ENCODE measurements at places on chromosomes 7 and 10.

GRCh38 chr7:132590162-132590561 lies 13.9 kb upstream of the PLXNA4 start:
- no peak for DNase-seq

DNA sequence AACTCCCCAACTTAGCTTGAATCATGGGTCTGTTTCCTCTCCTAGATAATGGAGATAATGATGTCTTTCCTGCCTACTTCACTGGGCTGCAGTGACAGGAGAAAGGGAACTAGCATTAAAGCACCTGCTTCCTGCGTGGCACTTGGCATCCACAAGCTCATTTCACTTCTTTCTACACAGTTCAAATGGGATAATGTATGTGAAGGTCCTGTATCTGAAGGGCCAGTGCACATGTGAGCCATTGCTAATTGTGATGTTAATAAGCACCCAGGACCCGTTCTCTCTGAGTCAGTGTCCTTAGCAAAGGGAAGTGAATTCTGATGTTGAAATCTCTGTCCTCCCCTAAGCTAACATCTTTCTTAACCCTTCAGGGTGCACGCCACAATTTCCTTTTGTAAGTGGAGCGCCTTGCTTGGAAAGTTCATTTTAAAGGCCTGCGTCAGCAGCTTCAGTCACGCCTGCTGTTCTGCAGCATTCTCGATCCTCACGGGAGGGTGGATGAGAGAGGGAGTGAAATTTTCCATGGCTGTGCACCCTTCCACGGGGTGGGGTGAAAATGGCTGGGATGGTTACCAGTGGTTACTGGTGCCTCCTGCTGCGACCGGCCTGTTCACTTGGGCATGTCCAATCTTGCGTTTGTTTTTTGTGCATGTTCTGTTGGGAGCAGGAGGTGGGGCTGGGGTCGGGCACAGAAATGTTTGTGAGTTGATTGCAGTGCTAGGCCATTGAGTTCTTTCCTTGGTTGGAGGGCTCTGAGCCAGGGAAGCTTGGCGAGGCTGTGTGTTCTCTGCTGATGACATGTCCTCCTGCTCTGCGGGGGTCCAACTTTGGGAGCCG lies 59.2 kb downstream of the HK1 start:
- DNase-seq = no peak

DNA sequence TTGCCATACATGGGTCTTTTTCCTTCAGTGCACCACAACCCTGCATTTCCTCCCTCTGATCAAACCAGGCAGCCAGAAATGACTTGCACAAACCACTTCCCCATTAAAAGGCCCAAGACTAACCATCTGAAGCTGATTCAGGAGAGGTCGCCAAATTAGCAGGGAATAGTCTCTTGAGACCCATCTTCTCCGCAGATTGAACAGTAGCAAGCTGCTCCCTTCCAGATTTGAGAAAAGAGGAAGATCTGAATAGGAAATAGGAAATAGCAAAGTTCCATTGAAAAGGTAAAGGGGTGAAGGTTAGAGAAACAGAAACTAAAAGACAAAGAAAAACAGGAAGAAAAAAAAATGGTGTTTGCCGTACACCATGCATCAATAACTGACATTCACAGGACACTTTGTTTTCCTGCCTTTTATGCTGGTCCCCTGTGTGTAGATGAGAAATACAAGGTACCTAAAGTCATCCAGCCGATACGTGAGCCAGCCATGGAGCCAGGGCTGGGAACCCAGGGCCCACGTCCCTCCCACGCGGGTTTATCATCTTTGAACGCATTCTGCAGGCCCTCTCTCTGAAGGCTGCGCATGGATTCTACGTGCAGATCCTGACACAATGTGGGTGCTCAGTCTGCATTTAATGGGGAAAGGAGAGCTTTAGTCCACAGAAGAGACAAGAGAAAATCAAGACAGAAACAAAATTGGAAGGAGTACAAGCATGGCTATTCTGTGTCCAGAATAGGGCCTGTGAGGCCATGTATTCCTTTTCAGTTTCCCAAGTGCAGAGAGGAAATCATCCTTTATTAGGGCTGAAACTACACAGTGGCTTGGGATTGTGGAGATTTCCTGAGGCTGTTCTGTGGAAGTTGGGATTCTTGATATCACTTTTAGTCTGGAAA lies 268.4 kb upstream of the NPVF start:
- no peak for DNase-seq

- no peak for DNase-seq
Observed at GRCh38 chr7:41197769-41198168, 505.1 kb downstream of the INHBA start.

DNA sequence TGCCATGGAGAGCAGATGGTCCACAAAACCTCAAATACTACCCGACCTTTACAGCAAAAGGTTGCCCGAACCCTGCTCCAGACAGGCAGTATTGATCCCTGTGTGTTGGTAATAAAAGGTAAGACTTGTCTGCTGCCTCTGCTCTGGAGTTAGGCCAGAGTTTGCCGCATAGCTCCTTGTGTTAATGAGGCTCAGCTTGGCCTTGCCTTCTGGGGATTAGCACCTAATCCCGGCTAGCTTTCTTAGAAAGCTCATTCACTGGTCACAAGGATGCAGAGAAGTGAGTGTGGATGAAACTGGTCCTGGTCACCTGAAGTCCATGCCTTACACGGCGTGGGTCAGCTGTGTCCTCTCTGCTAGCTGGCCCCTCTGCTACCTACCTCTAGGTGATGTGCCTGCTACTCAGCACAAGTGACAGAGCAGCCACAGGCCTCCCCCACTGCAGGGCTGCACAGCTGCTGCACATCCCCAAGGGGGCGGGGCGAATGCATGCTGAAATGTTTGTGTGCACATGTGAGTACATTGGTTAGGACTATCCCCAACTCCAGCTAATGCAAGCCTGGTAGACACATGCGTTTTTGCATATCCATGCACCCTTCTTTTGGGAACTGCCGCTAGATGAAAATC lies 31.7 kb upstream of the SYPL1 start:
- no peak for DNase-seq

DNA sequence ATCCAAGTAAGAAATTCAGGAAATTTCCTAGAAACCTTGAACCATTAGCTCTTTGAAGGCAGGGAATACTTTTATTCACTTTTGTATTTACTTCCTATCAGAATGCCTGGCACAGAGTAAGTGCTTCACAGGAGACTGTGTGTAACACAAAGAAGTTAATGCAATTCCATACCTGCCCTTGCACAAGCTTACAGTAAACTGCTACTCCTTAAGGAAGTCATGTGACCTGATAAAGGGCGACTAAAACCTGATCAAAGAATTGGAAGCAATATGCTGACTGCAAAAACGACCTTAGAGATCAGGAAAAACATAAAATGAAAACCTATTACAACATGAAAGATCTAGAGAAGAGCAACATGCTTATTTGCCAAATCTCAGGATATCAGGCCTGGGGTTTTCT lies 178.2 kb upstream of the HPS1 start:
- no peak for DNase-seq

DNA sequence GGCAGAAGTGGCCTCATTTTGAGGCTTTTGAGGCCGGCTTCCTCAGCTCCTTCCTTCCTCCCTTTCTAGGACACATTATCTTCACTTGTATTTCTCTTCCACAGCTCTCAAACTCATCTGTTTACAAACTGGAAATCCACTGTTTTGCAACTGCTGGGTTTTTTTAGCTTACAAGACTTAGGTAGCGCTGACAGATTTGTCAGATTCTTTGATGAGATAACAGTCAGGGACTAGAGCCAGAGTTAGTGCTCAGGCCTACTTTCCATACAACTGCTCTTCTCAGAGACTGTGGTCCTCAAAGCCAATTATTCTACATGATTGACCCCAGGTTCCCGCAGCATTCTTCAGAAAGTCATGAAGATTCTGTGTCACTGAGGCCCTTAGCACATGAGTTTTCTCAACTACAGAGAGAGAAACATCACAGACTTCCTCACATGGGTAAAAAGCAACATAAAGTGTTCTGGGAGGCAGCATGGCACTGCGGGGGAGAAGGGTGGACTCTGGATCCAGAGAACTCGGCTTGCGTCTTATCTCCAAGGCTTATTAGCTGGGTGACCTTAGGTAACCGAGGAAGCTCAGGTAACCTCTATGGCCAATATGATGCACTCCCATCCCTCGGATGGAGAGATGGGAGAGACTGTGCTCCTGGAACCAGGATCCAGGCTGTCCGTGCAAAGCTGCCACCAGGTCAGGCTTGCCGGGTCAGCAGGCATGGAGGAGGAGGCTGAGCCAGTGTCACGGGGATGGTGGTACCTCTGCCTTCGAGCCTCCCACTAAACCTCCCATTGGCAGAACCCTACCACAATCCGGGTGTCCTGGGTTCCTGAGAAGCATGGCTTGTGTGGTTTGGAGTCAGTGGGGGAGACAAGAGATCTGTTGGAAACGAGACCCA lies 10.5 kb downstream of the DDC start:
- DNase-seq = no peak

- no peak for DNase-seq
Observed at GRCh38 chr7:137151041-137151689, 192.4 kb downstream of the PTN start.

DNA sequence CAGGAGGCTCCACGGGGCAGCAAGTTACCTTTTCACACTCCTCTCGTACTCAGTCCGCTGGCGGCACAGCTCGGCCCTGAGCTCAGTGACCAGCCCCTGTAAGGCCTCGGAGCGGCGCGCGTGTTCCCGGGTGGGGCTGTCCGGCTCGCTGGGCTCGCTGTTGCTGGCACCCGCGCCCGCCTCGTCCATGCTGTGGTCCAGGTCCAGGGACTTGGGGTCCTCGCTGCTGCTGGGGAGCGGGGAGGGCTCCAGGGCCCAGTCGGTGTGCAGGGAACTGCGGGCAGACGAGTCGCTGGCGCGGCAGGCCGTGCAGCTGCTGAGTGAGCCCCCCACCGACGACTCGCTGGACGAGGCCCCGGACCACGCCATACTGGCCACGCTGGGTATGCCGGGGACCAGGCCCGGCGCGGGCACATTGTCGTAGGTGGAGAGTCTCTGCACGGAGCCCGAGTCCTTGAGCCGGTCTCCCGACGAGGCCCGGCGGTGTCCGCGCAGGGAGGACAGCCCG lies 143.8 kb downstream of the MAPK8 start:
- no peak for DNase-seq

GRCh38 chr7:132394283-132395198 lies 181.7 kb downstream of the PLXNA4 start:
- no peak for DNase-seq

DNA sequence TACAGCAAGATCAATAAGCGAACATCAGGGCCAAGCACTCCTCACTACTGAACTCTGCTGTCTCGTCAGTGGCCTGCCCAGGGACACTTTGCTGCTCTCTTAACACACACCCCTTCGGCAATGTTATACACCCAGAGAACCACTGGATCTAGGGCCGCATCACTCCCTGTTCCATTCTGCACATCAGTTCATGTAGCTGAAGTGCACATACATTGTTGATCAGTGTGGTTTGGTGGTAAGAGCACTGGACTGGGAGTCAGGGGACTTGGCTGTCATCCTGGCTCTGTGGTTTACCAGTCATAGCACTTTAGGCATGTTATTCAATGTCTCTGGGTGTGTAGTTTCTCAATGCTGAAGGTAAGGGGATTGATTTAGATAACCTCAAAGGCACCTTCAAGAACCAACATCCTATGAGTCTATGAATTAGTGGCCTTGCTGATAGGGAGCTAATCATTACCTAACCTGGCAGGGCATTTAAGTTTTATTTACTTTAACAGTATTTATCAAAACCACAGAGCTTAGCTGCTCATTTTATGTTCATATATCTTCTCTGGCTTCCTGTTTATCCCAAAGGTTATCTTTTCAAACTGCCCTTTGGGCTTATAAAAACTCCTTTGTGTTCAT lies 24.8 kb downstream of the DUSP5 start:
- no peak for DNase-seq

Measured in NCI-H748 treated with DMSO at 0.1 percent for 48 hours (cell line).